ENCODE measurements at places on chromosomes 3 and 15.

GRCh38 chr15:67918205-67918861, 78.5 kb upstream of the RNU6-1 start:
- no peak for DNase-seq

DNA sequence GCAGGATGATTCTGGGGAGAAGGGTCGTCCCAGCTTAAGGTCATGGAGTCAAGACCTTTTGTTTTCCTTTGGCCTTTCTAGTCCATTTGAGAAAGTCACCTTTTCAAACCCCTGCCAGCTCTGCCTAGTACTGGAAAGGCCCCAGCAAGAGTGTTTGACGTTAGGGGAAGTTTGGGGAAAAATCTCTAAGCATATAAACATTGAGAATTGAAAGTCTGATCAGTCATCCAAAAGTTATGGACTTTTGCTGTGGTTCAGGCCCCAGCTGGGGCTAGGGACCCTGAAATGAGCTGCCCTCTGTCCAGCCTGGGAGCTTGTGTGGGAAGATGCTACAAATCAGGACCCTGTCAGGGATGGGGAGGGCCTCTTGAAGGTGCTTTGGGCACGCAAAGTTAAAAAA, 21.6 kb downstream of the SLC6A6 start:
- DNase-seq: no peak

GRCh38 chr3:191362037-191362436, 31.7 kb upstream of the UTS2B start:
- DNase-seq: no peak

DNA sequence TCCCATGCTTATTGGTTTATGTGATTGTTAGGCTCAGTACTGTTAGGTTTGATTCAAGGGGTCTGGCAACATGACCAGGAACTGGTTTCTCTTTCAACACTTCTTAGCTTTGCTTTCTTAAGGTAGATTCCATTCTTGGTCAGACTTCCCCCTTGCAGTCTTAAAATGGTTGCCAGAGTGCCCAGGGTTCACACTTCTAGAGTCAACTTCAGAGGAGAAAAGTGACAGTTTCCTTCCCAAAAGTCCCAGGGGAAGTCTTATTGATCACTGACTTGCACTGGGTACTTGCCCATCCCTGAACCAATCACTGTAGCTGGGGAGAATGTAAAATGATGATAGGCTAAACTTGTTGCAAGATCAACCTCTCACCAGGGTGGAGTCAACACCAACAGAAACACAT, 14.1 kb downstream of the MGLL start:
- no peak for DNase-seq

- no peak for DNase-seq
Observed at GRCh38 chr3:188126934-188127333, 27.0 kb upstream of the LPP start.

DNA sequence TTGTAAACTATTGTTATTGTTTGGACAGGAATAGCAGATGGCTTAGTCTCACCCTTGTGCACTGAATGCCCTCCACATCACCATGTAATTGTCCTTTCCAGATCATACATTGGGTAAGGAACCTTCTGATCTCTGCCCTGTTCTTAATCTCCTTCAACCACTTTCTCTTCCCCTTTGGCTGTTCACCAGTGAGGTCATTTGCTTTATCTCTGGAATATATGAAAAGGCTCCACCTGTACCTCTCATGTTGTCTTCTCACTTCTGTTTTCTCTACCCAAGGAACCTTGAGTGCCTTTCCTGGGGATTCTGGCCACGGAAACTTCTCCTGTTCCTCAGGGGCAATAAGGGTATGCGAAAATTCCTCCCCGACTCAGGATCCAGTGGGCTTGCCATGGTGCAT, 28.5 kb downstream of the MCTP2 start:
- no peak for DNase-seq

DNA sequence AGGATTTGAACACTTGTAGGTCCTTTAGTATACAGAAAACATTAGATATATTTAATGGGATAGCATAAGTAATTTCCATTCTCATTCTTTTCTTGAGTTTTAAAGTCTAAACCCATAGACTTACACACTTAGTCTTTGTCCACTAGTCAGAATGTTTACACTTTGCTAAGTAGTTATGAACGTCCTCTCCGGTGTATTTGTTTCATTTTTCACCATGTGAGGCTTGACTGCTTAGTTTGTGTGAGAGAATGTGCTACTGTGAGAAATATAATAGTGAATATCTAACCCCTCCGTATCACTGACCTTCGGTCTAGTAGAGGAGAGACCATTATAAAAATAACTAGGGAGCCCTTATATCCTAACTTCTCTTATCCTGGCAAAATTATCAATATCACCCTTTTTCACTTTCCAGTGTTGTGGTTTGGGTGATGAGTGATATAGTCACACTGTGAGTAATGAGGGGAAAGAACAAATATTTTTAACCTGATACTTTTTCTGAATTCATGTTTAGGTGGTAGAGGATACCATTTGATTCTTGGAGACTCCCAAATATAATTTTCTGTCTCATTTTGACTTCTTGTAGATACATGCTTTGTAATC, 122.4 kb downstream of the UBE2E2 start:
- no peak for DNase-seq

GRCh38 chr15:95394186-95395067, 936.1 kb upstream of the NR2F2 start:
- no peak for DNase-seq

DNA sequence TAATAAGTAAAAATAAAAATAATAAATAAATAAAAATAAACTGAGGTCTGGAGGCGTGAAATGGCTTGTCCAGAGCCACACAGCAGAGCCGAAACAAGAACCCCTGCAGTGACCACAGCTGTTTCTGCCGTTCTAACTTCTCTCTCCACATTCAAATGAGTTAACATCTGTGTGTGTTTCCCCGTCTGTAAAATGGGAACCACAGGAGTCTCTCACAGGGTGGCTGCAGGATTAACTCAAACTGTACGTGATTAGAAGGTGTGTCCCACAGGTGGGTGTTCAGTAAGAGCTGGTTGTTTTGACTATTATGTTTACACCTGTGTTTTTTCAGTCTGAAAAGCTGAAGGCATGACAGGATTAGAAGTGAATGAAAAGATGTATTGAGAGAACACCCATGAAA, 27.0 kb upstream of the MUC4 start:
- DNase-seq: no peak

DNA sequence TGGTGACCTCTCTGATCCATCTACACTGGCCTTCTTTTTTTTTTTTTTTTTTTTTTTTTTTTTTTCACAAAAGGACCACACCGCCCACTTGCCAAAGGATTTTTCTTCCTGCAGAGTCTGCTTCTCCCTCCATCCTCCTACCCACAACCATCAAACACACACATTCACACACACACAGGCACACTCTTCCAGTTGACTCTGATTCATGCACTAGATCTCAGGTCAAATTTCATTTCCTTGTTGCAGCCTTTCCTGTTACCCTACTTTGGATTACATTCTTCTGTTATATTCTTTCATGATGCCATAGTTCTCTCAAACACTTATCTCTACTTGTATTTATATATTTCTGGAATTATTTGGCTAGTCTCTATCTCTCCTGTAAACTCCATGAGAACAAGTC, 133.9 kb downstream of the STAC start:
- no peak for DNase-seq

GRCh38 chr15:62104401-62104800, 37.6 kb downstream of the C2CD4A start:
- no peak for DNase-seq

DNA sequence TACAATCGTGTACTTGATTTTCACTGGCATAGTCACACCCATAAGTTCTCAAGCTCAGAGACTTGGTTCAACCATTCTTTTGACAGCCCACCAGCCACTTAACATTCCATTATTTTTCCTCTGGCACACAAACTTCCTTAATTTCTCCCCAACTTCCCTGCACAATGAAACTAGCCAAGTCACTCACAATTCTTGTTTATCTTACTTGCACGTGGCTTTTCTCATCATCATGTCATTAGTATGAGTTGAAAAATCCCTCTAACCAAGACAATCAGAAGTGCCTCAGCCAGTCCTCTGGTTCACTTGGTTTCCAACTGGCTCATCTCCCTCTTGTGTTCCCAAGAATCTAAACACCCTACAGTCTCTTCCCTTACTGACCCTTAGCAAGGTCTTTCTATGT, 110.5 kb upstream of the PTPRG start:
- no peak for DNase-seq

DNA sequence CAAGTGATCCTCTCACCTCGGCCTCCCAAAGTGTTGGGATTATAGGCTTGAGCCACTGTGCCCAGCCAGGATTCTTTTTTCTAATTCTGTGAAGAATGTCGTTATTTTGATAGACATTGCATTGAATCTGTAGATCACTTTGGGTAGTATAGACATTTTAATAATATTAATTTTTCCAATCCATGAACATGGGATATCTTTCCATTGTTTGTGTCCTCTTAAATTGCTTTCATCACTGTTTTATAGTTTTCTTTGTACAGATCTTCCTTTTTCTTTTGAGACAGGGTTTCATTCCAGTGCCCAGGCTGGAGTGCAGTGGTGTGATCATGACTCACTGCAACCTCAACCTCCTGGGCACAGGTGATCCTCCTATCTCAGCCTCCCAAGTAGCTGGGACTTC, 11.6 kb upstream of the KCTD6 start:
- no peak for DNase-seq

DNA sequence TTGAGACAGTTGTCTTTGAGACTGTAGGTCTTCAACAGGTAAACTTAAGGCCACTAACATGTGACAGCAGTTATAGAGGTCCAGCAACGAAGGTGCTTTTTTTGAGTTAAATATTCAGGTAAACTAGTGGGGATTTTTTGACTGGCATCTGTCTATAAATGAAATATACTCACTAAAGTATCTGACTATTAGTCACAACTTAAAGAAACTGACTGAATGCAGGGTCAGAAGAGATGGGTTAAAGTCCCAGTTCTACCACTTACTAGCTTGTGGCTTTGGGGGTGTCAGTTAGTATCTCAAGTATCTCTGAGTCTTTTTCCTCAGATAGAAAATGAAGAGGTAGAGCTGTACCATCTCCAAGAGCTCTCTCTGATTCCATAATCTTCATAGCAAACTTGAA, 18.0 kb downstream of the MIX23 start:
- DNase-seq: no peak

Measured in CD4-positive, alpha-beta T cell (primary cell).